Endodermal cell (in vitro differentiated cells): ENCODE measurements at places on chromosomes 3 and 15. TPM values are rescaled to one million over a fixed set of nuclear protein-coding genes. Genes with fewer than 3 reads are reported as not detected.

GRCh38 chr3:36893826-36894225 lies 51.0 kb downstream of the TRANK1 start:
- no peak for DNase-seq

DNA sequence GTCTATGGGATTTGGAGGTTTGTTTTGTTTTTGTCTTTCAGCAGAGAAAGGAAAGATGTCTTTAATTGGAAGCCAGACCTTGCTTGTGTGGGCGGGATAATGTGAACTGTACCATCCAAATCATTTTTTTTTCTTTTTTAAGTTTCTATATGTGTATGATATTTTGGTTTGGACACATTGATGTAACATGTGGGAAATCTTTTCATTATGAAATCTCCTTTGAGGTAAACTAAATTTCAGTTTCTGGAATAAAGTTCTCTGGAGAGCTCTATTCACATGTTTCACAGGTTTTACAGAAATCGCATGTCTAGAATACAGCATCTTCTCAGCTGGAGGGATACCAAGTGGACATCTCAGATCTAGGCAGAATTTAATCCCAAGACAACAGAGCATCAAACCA lies 451.5 kb upstream of the MDFIC2 start:
- no peak for DNase-seq

GRCh38 chr15:86021281-86022264 lies 58.1 kb upstream of the AGBL1 start:
- DNase-seq: no peak

- DNase-seq: no peak
Measured at GRCh38 chr3:127028781-127029657, 46.1 kb downstream of the PLXNA1 start.

The ACP3 gene
- total RNA-seq: 18.5 to 26.3 TPM (median 24.6 TPM) in 3 replicates
